ENCODE measurements at places on chromosomes 3 and 15.

- DNase-seq: no peak
Measured at GRCh38 chr15:93848490-93848889, 382.9 kb upstream of the MCTP2 start.

DNA sequence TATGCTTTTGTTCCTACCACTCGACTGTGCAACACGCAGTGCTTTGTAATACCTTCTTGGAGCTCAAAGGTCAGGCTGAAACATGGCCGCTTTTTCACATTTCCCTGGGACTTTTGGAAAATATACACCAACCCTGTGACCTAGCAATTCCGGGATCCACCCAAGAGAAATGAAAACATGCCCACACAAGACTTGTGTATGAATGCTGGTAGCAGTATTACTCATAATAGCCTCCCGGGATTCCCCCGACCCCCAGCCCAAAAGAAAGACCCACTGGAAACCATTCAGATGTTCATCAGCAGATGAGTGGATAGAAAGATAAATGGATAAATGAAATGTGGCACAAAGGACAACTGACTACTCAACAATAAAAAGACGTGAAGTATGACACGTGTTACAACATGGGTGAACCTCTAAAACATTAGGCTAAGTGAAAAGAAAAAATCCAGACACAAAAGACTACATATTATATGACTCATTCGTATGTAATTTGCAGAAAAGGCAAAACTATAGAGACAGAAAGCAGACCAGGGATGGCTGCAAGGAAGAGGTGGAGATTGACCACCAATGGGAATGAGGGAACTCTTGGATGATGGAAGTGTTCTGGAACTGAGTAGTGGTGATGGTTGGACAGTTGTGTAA, 104.1 kb downstream of the PGPEP1L start:
- no peak for DNase-seq

GRCh38 chr15:72184165-72184811, 13.3 kb downstream of the GRAMD2A start:
- DNase-seq: no peak

GRCh38 chr3:134650431-134651346, at the start of gene KY:
TSS of gene KY (minus strand) at chr3:134651022. CDS start at chr3:134650960, 62 bp downstream.
- no peak for DNase-seq

GRCh38 chr3:184361932-184362667, 590 bp downstream of the POLR2H start:
- DNase-seq: peak; percentile 16

- DNase-seq: no peak
Measured at GRCh38 chr15:89121414-89121813, 33.2 kb downstream of the ABHD2 start.
